Lower lobe of right lung (tissue), 2 donors: ENCODE measurements at places on chromosomes 4 and X. TPM values are rescaled to one million over a fixed set of nuclear protein-coding genes. Genes with fewer than 3 reads are reported as not detected.

Gene RBMX
- total RNA-seq, result 114 TPM

Gene XK
- total RNA-seq, result 2.2 TPM

Gene CT47B1
- total RNA-seq, result not detected

Gene GPAT3
- 5.9 TPM for total RNA-seq

GRCh38 chr4:6941796-6942195 is 32.2 kb downstream of the TBC1D14 start:
- DNase-seq, result no peak

- no peak for DNase-seq
Measured at GRCh38 chrX:14501327-14501726, 28.0 kb upstream of the GLRA2 start.

DNA sequence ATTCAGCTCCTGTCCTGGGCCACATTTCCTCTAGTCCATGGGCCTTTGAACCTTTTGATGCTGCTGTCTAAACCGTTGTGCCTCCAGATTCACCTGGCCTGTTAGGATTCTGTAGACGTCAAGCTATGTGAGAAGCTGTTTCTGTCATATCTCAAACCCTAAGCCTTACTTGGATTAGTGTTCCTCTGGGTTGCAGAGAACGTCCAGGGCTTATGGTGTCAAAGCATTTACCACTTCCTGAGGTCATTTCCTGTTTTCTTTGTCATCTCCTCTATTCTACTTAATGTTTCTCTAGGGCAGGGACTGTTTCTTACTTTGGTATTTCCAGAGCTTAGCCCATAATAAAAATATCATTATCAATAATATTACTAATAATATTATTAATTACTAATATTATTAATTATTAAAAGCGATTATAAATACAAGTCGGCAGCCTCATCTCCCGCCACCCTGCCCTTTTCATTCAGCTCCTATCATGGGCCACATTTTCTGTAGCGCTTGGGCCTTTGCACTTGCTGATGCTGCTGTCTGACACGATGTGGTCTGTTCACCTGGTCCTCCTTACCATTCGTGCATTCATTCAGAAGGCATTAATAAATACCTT is 19.1 kb downstream of the PRIMPOL start:
- DNase-seq, result no peak

DNA sequence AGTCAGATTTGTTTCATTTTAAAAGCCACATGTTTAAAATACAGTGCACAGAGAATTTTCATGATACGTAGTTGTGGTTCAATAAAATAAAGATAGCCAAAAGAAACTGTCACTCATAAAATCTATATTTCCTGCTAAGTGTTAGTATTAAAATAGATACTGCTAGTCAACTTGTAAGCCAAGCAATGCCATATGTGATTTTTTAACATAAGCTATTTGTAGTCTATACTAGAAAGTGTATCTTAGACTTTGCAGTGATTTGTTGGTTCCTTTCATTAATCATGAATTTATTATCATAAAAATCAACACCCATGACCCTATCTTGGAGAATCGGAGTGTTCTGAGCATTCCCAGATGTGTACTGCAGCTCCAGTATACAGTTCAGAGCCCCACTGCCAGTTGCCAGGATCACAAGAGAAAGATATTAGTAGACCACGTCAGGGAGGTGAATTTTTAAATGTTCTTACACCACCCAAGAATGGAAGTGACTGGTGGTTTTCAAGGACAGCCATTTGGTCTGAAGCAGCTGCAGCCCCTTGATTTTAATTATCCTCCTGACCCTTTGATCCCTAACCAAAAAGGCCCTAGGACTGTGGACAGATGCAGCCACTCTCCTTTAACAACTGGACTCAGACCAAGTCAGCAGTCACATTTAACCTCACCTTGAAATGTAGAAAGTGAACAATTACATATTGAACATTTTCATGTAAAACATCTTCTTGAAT is 163.1 kb downstream of the PALLD start:
- DNase-seq, result no peak

DNA sequence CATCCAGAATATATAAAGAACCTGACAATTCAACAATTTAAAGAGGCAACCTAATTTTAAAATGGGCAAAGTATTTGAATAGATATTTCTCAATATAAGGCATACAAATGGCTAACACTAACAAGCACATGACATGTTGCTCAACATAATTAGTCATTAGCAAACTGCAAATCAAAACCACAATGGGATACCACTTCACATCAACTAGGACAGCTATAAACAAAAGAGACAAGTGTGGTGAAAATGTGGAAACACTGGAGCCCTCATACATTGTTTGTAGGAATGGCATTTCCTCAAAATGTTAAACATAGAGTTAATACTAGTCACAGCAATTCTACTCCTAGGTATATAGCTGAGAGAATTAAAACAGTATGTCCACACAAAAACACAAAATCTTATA is 96.7 kb downstream of the CORIN start:
- DNase-seq, result no peak

DNA sequence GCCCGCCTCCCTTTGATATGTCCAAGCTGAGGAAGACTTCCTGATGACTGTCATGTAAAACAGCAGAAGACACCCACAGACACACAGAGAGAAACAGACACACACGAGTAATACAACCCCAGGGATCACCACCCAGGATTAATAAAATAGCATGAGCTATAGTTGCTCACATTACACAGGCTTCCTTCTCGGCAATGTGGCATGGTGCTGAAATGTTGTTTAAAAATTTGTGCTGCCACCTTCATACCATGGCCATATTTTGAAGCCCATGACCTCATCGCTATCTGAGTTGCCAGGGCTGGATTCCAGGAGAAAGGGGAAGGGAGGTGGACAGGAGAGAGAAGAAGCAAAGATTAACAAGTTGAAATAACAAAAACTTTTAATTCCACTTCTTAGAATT is 111.7 kb downstream of the SYNPO2 start:
- DNase-seq, result no peak

DNA sequence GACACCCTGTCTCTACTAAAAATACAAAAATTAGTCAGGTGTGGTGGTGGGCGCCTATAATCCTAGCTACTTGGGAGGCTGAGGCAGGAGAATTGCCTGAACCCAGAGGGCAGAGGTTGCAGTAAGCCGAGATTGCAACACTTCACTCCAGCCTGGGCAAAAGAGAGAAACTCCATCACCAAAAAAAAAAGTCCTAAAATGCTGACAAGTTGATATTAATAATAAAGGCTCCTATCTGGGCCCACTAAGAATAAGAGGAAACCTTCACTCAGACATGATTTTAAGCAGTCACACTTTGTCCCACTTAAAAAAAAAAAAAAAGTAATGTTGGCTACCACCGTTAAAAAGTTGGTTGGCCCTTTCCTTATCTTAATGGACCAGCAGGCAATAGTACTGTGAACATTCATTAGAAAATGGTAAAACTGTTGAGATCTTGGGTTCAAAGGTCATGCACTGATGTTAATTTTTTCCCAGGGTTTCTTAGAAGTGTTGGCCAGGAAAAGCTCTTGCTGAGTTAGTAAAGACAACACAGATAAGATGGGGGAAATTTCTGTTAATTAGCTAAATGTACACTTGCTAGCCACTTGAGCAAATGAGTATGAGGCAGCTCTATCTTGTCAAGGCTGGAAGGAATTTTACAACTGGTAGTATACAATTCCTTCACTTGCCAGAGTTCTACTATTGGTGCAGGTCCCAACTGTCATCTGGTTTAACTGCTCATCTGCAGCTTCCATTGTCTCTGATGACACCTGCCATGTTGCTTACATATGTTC is 43.6 kb upstream of the BMP2K start:
- DNase-seq, result no peak

GRCh38 chrX:16603822-16604221 is 46.1 kb upstream of the S100G start:
- no peak for DNase-seq

DNA sequence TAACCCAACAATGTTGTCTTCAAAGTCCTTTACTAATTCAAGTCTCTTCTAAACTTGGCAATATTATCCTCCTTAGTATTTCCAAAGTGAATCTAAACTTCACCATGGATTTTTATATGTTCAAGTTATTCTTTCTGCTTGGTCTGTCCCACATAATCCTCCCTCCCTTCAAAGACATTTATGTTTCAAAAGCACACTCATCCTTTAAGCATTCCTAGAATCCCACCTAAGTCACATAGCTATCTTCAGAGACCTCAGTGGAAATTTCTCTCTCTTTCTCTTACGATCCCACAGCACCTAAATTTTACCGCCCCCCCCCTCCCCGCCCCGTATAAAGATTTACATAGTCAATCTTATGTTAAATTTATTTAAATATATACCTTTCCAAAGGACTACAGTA is 314.9 kb upstream of the GRIA3 start:
- DNase-seq, result no peak

- DNase-seq, result no peak
Measured at GRCh38 chrX:10190367-10190766, 33.6 kb downstream of the CLCN4 start.
